ENCODE measurements at places on chromosomes 13 and 19.

DNA sequence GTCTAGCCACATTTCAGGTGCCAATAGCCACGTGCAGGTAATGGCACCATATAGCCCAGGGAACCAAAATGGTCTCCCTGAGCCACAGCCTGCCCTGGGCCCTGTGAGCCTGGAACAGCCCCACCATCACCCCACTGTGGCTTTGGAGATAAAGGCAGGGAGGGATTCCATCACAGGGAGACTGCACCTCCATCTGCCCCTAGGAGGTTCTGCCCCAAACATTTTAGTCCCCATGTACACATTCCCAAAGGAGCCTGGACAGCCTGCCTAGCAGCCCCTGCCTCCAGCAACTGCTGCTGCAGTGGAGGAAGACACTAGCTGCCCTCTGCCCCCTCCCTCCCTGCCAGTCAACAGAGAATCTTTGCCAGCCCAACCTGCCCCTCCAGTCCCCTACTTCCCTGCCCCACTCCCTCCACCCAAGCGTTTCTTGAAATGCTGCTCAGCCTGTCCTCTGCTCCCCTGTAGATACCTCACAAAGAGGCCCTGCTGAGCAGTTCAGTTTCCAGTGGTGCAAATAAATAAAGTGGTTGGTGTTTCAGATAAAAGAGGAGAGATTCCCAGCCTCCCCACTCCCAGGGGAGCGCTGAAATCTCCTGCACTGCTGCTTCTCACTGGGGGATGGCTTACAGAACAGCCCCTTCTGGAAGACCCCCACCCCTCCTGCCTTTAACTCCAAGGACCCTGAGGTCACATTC lies 921.8 kb downstream of the UQCRFS1 start:
- no peak for DNase-seq

- DNase-seq = no peak
Measured at GRCh38 chr13:89943139-89943538, 1404.3 kb upstream of the MIR17HG start.

GRCh38 chr13:110500341-110500740 lies 61.2 kb downstream of the RAB20 start:
- no peak for DNase-seq

GRCh38 chr19:15463861-15464371 lies 428 bp downstream of the RASAL3 start:
- no peak for DNase-seq

DNA sequence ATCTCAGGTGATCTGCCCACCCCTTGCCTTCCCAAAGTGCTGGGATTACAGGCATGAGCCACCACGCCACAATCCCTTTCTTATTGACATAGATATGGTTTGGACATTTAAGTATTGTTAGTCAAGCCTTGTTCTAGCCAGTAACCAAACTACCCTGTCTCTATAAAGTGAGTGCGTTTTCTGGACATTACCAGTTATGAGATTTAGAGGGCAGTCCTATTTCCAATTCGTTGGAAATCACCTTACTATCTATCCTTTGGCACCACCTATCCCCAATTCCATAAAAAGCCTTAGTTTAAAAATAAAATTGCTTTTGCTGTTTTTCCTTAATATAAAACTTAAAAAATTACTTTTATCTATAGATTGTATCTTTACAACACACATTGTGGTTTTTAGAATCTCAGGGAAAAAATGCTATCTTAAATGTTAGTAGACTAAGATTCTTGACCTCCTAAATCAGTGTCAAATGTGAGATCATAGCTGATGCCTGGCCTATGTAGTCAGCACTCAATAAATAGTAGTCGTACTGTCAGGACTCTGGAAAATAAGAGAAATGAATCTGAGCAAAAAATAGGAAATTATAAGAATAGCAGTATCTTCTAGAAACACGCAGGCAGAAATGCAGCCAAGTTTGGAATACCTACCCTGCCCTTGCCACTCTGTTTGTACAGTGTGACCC lies 57.0 kb downstream of the NUFIP1 start:
- DNase-seq = peak; percentile 84

- peak; percentile 48 for DNase-seq
Measured at GRCh38 chr13:44364345-44365000, 9.2 kb upstream of the SERP2 start.

DNA sequence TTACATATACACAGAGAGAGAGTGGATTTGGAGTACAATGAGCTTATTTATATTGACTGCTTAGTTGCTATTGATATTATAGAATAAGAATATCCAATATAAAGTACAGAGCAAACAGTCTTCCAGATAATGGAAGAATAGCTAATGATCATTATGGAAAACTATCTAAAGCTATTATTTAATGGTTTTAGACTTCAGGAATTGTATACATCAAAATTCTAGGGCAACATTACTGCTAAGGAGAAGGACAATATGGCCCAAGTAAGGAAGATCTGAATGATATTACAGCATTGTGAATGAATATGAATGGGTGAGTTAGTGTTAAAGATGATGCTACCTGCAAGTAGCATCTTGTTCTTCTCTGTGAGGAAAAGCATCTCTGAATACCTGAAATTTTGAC lies 604.2 kb upstream of the PCDH20 start:
- no peak for DNase-seq

DNA sequence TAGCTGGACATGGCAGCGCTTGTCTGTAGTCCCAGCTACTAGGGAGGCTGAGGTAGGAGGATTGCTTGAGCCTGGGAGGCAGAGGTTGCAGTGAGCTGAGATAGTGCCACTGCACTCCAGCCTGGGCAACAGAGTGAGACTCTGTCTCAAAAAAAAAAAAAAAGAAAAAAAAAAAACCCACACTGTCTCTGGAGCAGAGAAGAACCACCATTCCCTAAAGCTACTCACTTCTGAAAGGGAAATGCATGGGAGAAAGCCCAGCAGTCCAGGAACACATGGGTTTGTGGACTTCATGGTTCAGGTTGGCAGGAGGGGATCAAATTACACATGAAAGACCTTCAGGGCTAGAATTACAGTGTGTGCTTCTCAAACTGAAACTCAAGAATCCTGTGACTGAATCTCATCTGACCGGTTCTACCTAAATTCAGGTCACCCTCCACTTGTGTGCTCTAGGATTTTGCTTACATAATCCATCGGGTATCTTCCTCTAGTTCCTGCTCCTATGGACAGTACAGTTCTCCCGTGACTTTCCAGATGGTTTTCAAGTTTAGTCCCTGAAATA lies 30.2 kb upstream of the CPB2 start:
- no peak for DNase-seq

DNA sequence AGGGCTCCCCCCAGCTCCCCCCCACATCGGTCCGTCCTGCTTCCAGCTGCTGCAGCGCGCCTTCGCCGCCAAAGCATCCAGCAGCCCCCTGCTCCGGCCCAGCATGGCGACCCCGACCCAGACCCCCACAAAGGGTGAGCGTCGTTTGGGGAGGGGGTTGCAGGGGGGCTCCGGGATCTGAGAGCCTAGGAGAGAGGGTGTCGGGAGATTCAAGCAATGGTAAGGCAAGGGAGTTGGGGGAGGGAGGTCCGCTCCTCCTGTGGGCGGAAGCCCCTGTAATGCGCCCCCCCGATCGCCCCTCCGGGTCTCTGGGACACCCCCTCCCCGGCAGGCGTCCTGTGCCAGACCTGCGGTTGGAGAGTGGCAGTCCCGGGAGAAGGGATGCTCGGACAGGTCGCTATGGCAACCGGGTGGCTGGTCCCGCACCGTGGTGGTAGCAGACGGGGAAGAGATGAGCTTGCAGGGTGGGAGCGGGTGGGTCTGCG lies at the start of gene FXYD7:
FXYD7 (plus strand) TSS at position 25 of the 485 bp plus-strand sequence; CDS start at position 104, 79 bp downstream.
- DNase-seq = no peak

GRCh38 chr19:43618921-43619261 lies 538 bp downstream of the ZNF428 start:
- no peak for DNase-seq

DNA sequence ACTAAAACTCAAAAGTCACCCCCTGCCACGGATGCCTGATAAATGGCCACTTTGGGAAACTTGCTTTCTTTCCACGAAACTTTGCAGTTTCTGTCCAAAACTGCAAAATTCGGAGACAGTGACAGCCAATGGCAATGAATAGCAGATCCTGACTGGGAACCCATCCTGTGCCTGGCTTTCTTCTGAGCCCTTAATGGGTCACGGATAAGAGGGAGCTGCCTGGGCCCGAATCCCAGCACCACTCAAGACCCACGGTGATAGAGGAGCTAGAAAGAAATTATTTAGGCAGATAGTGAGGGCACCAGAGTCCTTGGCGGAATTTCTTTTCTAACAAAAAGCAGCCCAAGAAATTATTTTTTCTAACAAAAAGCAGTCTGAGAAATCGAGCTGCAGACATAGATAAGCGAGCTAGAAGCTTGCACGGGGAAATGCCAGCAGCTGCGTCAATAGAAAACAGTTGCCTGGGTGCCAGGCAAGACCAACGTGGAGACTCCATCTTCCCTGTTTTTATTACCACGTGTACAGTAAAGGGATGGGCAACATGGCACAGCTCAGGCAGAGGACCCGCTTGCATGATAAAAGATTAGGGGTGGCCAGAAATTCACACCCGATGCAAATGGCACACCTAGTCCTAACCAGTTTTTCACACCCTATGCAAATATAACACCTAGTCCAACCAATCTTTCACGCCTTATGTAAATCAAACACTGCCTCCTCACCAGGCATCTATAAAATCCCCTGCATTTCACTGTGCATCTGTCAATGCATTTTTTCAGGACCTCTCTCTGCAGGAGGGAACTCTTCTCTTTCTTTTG lies 7.1 kb upstream of the HSH2D start:
- no peak for DNase-seq

- no peak for DNase-seq
Measured at GRCh38 chr13:95898256-95898655, 154.9 kb downstream of the UGGT2 start.

GRCh38 chr13:110316196-110316595 lies 9.1 kb downstream of the COL4A2 start:
- no peak for DNase-seq

GRCh38 chr19:246551-246950 lies 44.7 kb downstream of the PLPP2 start:
- DNase-seq = no peak

GRCh38 chr13:98784666-98785065 lies 32.2 kb upstream of the SLC15A1 start:
- no peak for DNase-seq

DNA sequence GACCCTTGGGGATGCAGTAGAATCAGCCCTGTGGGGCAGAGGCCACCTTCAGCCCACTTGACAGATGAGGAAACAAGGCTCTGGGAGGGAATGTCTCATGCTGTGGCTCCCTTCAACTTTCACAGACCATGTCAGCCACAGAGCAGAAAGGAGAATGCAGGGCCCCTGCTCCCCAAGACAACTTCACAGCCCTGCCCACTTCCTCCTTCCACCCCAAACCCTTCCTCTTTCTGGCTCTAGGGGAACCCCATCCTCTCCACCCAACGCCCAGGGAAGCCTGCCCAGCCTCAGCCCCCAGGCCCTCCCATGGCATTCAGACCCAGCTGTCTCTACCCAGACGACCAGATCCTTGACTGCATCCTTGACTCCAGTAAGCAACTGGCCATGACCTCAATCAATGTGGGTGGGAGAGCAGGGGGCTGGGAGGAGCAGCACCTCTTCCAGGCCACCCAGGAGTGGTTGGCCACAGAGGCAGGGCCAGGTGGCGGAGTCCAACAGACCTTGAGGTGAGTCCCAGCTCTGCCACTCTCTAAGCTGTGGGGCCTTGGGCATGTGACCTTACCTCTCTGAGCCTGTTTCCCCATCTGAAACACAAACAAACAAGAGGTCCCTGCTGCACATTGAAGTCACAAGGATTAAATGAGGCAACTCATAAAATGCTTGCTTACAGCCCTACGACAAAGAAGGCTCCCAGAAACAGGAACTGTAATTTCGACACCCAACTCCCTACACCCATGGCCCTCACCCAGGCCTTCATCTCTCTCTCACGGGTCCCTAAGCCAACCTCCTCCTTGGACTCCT lies 15.8 kb downstream of the DEDD2 start:
- no peak for DNase-seq

DNA sequence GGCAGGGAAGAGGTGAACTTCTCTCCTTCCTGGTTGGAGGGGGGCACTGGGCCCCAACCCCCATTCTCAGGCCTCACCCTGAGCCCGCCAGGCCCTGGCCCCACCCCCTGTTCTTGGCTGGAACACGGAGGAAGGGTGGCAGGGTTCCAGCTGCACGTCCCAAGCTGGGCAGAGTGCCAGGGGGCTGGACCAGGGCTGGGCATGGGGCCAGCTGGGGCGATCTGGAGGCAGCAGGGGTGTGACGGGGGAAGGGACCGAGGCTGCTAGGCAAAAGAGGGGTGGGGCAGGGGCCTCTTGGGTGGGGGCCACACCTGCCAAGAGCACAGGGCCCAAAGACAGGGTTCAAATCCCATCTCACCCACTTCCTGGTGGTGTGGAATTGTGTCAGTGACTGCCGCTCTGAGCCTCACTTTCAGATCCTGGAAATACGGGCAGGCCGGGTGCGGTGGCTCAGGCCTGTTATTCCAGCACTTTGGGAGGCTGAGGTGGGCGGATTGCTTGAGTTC lies 2.2 kb downstream of the HIF3A start:
- peak; percentile 49 for DNase-seq

DNA sequence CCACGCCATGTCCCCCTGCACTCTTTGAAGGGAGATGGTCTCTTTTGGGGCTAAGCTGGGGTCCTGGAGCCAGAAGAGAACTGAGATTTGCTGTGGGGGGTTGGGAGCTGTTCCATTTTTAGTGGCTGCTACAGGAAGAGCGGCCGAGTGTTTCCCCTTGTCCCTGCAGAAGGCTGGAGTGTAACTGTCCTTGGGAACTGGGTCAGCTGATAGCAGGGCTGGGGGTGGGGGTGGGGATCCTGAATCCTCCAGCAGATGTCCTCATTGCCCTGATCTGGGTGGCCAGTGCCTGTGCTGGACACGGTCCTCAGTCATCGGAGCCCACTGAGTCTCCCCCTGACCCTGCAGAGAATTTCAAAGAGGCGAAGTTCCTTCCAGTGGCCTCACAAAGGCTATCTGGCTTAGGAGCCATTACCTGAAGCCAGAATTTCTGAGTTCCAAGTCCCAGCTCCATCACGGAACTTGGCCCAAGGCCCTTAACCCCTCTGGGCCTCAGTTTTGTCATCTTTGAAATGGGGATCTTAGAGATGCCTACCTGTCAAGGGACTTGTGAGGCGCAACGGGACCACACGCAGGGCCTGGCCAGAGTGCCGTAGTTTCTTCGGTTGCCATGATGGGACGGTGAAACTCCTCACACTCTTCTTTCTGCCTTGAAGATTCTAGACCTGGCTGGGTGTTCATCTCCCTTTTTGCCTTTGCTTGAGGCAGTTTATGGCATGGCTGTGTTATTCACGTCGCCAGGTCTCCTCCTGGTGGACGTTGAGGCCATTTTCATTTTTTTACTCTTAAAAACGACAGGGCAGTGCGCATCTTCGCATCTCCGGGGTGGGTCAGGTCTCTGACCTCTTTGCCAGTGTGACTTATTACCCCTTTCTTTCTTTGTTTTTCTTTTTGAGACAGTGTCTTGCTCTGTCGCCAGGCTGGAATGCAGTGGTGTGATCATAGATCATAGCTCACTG lies 51.9 kb downstream of the DNM2 start:
- peak; percentile 7 for DNase-seq

DNA sequence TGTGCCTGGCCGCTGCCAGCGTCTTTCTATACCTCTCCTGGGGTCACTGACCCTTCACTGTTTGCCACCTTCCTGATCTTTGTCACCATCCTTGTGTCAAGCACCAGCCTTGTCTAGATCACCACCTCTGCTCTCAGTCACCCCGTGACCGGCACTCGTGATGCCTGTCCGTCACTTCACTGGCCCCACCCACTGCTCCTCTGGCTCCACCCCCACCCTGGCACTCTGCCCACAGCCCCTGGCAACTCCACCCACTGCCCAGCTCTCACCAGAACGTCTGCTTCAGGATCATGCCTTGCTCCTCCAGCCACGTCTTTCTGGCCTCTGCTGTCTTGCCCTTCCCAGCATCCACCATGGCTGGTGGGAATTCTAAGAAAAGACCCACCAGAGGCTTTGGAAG lies 24.8 kb upstream of the PLA2G4C start:
- no peak for DNase-seq

GRCh38 chr13:28704919-28705318 lies 13.9 kb downstream of the SLC46A3 start:
- DNase-seq = no peak
